Astrocyte of the cerebellum (primary cell): ENCODE measurements at places on chromosomes 11 and 22.

DNA sequence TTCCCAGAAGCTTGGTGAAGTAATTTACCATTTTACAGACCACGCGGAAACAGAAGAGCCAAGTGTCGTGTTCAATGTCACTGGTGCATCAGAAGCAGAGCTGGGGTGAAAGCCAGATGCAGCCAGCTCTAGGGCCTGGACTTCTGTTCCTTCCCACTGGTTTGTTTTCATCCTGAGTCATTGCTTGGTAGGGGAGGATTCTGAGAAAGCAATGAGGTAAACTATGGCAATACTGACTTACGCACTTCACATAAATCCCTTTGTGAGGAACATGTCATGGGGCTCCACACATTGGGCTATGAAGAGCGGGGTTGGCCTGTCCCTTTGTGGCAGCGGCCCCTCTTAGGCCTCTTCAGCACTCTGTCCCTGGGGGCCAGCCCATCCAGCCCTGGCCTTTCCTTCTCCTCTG is 52.4 kb upstream of the RBFOX2 start:
- DNase-seq = peak; percentile 82

GRCh38 chr11:119806064-119806915 is 77.3 kb upstream of the NECTIN1 start:
- DNase-seq = no peak

DNA sequence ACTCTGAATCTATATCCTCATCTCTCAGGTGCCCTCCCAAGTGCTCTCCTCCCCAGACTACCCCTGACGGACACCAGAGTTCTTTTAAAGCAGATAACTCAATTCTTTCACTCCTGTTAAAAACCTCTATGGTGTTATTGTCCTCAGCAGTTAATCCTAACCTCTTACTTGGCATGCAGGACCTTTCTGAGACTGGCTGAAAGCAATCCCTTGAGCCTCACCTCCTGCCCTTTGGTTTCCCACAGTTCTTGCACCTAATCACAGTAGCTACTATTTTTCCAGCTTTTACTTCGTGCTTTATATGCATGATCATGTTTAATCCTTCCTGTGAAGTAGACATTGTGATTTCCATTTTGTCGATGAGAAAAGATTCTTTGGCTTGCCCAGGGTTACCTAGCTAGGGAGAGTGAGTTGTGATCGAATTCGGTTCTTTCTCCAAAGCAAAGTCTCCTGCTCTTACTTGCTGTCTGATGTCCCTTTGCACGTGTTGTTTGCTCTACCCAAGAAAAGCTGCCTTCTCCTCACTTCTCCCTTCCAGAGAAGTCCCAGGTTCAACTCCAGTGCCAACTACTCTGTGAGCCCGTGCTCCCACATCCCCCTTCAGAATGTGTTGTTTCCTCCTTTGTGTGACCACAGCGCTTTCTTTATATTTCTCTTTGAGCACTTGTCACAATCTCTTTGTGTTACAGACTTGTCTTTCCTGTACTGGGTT is 2.1 kb downstream of the UBE2L3 start:
- DNase-seq = no peak

- DNase-seq = no peak
These were observed 25.0 kb upstream of the EED start for GRCh38 chr11:86219311-86220193.

DNA sequence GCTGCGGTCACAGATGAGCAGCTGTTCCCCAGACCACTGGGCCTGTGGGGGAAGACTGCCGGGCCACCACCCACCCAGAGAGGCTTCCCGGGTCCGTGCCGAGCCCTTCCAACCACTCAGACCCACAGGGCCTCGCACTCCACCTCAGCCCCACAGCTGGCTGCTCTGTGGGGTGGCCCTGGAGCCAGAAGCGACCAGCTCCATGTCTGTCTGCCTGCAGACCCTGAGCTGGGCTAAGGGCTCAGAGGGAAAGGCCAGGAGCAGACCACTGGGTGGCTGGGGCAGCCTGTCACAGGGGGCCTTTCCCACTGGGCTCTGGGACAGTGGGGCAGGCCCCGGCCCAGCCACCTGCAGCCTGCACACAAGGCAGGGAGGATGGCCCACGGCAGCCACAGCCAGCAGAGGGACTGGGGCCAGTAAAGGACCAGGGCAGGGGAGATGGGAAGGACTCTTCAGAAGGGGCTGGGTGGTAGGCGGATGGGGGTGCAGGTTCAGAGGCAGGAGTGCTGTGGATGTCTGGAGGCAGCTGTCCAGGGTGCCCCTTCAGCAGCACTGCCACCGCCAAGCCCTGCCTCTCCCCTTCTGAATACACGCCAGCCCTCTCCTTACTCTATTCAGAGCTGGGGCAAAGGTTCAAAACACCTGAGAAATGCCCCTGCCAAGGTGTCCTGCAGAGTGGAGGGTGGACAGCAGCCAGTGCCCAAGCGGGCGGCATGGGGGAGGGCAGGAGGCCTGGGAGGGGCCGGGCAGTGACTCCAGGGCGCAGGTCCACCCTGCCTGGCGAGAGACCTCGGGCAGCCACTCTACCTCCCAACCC is 32.2 kb downstream of the GNB1L start:
- DNase-seq = no peak

GRCh38 chr22:33209930-33210784 is 152.0 kb upstream of the SYN3 start:
- no peak for DNase-seq

- DNase-seq = no peak
These were observed 80.2 kb downstream of the SGSM3 start for GRCh38 chr22:40450616-40451015.

DNA sequence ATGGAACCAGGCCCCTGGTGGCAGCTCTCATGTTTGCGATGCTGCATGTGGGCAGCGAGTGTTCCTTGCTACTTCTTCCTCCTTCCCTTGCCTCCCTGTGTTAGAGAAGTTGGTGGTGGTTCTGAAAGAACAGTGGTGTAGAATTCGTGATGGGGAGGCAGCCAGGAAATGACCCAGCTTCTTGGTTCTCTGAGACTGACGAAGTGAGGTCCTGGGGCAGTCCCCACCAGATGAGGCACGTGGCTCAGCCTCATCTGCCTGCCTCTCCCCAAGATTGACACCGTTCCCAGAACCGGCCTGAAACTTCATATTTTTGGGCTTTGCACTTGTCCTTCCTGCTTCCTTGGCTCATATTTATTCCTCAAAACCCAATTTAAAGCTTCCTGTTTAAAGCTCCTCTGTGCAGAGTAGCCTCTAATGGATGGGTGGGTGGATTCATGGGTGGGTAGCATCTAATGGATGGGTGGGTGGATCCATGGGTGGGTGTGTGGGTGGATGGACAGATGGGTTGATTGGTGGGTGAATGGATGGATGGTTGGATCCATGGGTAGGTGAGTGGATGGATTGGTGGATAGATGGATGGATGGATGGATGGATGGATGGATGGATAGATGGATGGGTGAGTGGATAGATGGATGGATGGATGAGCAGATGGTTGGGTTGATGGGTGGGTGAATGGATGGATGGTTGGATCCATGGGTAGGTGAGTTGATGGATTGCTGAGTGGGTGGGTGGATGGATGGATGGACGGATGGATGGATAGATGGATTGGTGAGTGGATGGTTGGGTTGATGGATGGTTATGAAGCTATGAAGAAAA is 77.3 kb upstream of the ATXN10 start:
- no peak for DNase-seq

DNA sequence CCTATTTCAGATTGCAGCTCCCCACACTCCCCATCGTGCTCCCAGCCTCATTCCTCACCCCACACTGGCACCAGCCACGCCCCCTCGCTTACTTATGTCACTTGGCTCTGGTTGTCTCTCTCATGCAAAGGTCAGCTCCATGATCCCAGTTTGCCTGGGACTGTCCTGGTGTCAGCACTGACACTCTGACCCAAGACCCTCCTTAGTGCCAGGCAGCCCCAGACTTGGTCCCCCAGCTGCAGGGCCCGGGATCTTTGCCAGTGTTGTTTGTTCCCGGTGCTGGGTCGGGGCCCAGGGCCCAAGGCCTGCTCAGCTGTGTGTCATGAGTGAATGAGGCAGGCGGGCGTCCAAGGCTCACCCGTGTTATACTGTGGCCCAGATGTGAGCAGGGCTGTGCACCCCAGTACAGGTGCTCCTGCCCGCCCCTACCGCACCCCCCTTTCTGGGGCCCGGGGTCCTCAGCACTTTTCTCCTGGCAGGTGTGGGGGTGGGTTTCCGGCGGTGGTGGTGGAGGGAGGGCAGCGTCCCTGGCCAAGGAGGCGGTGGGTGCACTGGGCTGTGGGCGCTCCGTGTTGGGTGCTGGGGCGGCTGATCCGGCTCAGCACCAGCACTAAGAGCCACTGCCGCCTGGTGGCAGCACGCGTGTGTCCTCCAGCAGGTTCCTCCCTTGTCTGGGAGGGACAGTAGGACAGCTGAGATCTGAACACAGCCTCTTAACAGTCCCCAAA is 19.5 kb downstream of the IL17REL start:
- DNase-seq = no peak

GRCh38 chr22:28015676-28016601 is 96.9 kb upstream of the PITPNB start:
- DNase-seq = no peak

- DNase-seq = no peak
These were observed 6.7 kb downstream of the GDPD5 start for GRCh38 chr11:75518771-75519653.

- DNase-seq = no peak
These were observed 25.3 kb downstream of the PRCP start for GRCh38 chr11:82874646-82875523.

DNA sequence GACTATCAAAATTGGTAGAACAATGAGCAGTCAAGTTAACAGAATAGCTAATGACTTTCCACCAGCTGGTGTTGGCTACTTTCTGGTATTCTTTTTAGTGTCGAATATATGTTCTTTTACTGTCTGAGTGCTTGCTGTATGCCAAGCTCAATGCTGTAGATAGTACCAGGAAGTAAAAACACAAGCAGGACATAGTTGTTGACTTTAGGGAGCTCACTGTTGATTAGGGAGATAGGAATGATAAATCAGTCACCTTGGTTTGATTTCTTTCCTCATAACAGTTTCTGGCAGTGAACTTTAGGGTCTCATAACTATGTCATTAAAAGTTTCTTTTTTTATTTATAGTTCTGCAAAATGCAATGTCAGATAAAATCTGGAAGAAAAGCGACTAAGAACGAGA is 9.0 kb downstream of the HMGXB4 start:
- no peak for DNase-seq

DNA sequence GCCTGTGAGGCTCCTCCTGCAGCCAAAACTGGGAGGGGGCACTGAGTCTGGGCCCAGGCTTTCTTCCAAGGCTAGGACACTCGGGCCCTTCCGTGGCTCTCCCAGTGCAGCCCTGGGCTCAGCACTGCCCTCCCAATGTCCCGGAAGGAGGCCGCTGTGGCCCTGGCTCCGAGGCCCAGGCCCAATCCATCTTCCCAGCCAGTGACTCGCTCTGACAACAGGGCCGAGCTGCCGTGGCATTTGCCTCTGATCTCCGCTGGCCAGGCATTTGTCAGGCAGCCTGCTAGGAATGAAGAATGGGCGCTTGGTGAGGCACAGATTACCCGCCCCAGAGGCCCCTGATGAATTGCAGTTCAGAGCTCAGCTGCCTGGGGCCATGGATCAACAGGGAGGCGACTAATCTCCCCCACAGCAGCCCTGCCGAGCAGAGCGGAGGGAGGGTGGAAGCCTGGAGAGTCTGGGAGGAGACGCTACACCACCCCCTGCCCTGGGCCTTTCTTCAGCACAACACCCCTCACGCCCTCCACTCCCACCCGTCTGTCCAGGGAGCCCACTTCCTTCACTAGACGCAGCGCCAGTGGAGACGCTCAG is 8.3 kb downstream of the FXYD2 start:
- no peak for DNase-seq

DNA sequence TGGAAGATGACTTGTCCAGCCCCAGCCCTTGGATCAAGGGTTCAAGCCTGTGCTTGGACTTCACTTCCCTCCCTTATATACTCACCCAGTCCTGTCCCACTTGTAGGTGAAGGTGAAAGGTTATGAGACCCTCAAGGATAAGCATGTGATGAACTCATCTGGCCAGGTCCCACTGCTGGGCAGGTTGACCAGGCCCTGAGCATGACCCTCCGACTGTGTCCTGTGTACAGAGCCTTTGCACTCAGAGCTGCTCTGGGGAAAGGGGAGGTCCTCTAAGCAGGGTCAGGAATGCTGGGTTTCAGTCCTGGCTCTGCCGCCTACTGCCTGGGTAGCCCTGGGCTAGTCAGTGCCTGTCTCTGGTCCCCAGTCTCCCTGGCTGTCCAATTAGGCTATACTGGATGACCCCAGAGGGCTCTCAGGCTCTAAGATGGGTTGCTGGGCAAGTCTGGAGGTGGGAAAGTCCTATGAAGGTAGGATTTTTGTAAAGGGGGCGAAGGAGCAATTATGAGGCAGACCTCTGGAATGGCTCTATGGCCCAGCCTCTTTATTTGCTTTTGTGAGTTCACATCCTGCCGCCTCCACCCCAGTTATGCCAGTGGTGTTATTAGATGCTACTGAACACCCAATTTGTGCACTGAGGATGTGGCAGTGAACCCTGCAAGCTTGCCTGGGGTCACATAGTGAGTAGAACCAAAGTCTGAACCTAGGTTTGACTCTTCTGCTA is 14.1 kb downstream of the DGAT2 start:
- DNase-seq = no peak

GRCh38 chr11:69562302-69562701 is 78.7 kb upstream of the CCND1 start:
- no peak for DNase-seq

DNA sequence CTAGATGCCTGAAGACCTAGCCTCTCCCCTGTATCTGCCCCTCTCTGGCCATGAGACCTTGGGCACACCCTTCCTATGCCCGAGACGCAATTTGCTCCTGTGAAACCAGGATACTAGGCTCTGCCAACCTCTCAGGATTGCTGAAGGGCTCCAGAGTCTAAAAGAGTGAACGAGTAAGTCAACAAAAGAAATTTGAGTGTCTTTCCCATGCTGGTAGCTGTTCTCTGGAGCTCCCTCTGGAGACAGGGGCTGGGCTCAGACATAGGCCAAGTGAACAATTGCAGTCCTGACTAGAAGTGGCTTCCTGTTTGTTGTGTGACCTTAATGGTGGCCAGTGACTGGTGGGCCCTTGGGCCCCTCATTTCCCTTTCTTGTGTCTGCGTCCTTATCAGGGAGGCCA is 189.0 kb upstream of the NARS2 start:
- no peak for DNase-seq

DNA sequence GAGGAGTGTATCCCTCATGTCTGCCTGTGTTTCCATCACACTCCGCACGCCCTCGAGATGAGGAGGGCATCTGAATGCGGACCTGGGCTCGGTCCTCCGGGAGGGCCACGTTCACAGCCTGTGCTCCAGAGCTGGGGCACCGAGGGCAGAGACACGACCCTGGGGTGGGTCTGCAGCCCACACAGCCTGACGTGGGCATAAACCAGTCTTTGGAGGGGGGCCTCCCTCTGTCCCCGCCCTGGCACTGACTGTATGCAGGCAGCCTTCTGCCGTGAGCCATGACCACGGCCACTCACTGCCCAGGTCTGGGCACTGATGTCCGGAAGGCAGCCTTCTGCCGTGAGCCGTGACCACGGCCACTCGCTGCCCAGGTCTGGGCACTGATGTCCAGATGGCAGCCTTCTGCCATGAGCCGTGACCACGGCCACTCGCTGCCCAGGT is 1425.1 kb downstream of the BRD1 start:
- DNase-seq = no peak

GRCh38 chr11:68828155-68828931 is 13.4 kb downstream of the CPT1A start:
- no peak for DNase-seq

- no peak for DNase-seq
These were observed 1.5 kb downstream of the HIPK3 start for GRCh38 chr11:33258631-33259205.

- DNase-seq = no peak
These were observed 29.9 kb downstream of the RBFOX2 start for GRCh38 chr22:35998748-35999147.
